ENCODE measurements at places on chromosomes 16 and 17. TPM values are rescaled to one million over a fixed set of nuclear protein-coding genes. Genes with fewer than 3 reads are reported as not detected.

CHRNE gene
- total RNA-seq: not detected

TBX21 gene
- not detected for total RNA-seq

C17orf67 gene
- total RNA-seq: 1.8 TPM

TNP2 gene
- not detected for total RNA-seq

DNA sequence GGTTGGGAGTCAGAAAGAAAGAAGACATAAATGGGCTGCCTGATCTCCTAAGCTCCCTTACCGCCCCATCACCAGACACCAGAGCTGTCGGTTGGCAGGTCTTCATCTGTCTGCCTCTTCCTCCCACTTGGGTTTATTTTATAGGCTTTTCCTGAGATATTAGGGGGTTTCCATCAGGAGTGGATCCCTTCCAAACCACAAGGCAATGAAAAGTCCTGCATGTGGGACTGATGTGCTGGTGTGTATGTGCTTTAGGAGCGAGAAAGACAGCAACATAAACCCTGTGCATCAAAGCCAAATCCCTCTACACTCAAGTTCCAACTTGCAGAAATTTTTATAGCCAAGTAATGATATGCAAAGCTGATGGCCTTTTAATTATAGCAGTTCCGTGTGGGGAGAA is 389.5 kb downstream of the SLC39A11 start:
- no peak for DNase-seq

GRCh38 chr17:28623696-28624095 is 9.7 kb upstream of the RSKR start:
- no peak for DNase-seq

GRCh38 chr16:30179931-30180330 is 3.5 kb upstream of the CORO1A start:
- no peak for DNase-seq

DNA sequence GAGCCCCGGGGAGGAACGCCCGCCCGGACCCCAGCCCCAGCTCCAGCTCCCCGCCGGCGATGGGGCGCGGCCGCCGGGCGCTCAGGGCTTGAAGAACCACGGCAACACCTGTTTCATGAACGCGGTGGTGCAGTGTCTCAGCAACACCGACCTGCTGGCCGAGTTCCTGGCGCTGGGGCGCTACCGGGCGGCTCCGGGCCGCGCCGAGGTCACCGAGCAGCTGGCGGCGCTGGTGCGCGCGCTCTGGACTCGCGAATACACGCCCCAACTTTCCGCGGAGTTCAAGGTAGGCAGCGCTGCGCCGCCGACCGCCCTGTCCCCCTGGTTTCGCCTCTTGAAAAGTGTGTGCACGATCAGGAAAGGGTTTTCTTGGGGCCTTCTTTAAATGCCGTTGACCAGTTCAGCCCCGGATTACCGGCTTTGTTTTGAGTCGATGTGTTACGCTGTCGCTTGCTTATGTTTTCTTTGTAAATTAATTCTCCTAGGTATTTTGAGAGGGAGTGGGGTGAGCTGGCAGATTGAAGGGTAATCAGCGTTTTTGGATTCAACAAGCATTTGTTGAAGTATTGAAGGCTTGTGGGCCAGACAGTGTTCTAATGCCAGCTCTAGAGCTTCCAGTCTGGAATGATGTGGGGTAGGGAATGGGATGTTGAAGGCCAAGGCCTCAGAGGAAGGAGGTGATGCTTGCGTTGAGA is 681 bp downstream of the USP43 start:
- DNase-seq: no peak

DNA sequence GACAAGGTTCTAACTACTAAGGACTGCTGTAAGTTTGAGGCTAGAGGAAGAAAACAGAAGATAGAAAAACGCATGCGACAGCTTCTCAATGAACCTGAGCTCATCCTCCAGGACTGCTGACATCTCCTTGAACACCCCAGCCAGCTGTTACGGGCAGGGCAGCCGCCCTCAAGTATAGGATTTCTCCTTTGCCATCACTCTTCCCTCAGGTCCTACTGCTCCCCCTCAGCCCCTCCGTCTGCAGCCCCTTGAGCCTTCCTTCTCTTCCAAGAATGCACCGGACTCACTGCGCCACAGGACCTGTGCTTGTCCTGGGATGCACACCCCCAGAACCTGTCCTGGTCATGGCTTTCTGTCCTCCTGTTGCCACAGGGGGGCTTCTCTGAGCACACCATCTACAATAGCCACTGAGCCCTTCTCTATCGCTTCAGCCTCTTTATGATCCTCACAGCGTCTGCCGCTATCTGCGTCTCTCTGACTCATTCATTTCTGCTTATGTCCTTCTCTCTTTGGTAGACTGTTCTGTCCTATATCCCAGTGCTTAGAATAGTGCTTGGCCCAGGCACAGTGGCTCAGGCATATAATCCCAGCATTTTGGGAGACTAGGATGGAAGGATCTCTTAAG is 15.7 kb upstream of the XYLT2 start:
- DNase-seq: no peak

- DNase-seq: peak; percentile 35
These were observed 14.8 kb downstream of the UNK start for GRCh38 chr17:75799402-75799801.

- no peak for DNase-seq
These were observed 3.1 kb downstream of the CBLN1 start for GRCh38 chr16:49278567-49278827.

- DNase-seq: no peak
These were observed 31.5 kb upstream of the CDH5 start for GRCh38 chr16:66334853-66335574.
